ENCODE measurements at places on chromosomes 5 and 9.

DNA sequence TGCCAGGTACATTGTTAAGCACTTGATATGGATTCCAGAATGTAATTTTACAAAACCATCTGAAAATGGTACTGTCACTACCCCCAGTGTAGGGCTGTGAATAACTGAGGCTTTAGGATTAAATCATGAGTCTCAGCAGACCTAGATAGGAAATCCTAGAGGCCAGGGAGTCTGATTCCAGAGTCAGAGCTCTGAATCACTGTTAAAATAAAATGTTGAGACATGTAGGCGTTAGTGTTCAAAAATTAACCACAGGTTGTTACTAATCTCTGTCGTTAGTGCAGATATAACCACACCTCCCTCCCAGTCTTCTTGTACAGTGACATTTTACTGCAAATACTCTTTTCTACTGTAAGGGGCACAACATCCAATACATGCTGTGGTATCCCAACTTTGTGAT lies 1828.8 kb downstream of the MAT2B start:
- DNase-seq = no peak

- no peak for DNase-seq
Observed at GRCh38 chr5:9166202-9167112, 379.4 kb downstream of the SEMA5A start.

- DNase-seq = no peak
Observed at GRCh38 chr5:111859031-111859430, 102.0 kb upstream of the NREP start.

DNA sequence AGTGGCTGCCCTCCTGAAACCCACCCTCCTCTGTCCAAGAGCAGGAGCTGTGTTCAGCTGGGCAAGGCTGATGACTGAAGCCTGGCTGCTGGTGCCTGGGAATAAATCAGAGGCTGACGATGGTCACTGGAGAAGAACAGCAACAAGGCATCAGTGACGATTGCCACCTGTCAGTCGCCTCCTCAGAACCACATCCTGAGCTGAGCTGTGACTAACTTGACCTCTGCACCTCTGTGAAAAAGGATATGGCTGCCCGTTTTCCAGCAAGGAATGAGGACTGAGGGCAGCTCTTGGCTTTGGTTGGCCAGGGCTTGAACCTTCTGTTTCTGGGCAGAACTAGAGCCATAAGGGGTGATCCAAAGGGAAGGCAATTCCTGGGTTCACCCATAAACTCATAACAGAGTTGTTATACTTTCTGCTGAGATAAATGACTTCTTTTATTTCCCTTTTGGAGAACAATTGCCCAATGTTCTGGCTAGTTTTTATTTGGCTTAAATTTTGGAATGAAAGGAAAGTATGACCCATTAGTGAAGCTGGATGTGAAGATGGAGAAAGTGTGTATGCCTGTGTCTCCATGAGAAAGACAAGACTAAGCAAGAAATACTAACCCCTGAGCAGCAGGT lies 40.1 kb downstream of the TRIP13 start:
- DNase-seq = no peak

DNA sequence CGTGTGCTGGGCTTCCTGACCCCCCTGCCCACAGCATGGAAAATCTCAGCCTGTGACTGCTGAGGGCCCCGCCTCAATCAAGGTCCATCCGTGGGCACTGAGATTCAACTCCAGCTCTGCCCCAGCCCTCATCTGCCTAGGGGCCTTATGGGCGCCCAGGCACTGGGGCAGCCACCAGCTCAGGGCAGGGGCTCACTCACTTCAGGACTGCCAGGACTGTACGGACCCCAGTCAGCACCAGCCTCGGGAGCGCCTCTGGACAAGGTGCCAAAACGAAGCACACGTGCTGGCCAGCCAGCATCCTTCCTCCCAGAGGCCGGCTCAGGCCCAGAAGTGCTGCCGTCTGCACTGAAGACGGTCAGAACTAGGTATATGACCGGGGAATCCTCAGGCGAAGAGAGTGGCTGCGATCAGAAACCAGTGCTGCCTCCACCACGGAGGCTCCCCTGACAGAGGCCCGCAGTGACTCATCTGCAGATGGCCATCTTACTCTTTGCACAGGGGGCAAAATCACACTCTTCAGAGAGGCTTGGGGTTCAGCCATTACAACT lies 19.6 kb downstream of the CLPTM1L start:
- no peak for DNase-seq

DNA sequence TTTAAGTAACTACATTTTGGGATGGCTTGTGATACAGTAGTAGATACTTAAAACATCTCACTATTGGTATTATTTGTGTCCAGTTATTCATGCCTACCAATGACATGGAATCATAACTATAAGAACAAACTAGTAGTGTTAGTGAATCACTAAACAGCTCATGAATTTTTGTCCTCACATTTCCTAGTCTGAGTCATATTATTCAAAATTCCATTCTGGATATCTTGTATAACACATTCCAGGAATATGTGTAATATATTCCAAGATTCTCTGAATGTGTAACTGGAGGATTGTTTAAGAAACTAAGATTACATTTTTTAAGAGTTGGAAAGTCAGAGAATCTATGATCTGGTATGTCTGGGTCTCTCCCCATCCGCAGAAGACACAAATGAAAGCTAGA lies 565.3 kb upstream of the ZNF608 start:
- DNase-seq = no peak

DNA sequence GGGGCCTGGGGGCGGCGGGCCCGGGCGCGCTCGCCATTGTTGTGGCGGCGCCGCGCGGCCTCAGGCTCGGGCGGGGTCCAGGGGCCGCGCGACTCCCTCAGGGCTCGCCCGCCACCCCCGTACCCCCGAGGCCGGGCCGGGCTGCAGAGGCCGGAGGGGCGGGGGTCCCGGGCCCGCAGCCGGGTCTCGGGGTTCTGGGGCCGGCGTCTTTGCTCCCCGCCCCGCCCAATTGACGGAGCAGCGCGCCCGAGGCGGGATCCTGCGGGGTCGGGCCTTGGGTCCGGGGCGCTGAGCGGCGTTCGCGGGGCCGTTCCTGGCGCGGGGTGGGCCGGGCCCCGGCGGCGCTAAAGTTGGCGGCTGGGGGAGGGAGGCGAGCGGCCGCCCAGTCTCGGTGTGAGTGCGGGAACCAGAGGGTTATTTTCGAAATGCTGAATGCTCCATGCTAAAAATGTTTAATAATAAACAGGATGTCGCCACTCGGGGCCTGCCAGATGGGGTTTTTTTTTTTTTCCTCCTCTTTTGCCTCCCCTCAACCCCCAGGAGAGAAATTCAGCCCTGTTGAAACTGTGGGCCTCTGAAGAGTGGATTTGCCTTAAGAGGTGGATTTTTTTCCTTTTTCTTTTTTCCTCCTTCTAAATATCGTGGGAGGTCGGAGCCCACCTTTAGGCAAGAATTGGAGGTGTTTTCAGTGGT lies 724 bp downstream of the PRRC2B start:
- peak; percentile 57 for DNase-seq

DNA sequence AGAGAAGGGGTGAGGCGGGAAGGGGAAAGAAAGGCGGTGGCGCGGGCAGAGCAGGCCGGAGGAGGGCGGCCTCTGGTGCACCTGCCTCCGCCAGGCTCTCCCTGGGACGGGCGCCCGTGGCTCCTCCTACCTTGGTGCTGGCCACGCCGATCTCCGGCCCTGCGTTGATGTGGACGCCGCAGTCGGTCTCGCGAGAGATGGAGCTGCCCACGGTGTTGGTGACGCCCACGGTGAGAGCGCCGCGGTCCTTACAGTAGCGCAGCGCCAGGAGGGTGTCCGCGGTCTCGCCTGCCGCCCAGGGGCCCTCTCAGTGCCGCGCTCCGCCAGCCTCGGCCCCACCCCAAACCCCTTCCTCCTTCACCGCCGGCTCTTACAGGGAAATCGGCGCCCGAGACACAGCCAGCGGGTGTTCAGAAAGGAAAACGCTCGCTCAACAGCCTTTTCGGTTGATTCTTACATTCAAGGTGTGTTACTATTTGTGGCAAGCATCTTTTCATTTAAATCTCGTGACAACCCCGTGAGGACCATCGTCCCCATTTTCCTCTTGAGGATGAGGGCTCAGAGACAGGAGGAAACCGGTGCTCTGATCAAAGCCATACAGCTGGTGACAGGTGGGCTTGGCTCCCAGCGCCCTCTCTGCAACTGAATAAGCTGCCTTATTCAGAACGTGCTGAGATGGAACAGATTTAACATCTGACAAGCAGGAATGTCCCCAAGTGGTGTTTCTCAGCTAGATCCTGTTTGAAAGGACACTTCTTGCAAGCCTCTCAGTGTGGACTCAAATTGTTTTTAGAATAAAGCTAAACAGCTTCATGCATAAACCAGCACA lies 22.0 kb upstream of the MAPK9 start:
- DNase-seq = no peak

- DNase-seq = no peak
Observed at GRCh38 chr5:103464835-103465484, 97.6 kb downstream of the NUDT12 start.

DNA sequence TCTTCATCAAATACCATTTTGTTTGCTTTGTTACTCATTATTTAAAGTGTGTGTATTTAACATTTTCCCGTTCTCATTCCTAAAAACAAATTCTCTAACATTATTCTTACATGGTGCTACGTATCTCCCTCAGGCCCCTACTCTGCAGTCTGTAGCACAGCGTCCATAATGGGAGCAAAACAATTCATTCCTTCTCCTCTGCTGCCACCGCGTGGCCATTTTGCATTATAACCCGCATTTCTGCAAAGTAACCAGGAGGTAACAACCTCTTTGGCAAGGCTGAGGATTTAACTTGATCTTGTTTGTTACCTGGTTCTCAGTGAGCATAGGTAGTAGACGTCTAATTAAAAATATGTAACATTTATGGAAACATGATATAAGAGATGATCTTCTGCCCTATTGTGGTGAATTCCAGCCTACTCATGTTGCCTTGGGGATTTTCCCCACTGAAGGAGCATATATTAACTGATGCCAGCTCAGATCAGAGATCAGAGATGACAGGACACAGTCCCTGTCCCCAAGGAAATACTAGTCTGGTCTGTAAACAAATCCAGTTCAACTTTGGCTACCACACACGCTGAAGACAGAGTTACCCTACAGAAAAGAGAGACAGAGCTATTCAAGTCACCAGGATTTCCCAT lies 10.5 kb downstream of the OR1K1 start:
- DNase-seq = peak; percentile 80

- no peak for DNase-seq
Observed at GRCh38 chr5:112738191-112738560, 491 bp downstream of the APC start.

GRCh38 chr5:72366324-72366976 lies 46.3 kb downstream of the PTCD2 start:
- DNase-seq = peak; percentile 63

DNA sequence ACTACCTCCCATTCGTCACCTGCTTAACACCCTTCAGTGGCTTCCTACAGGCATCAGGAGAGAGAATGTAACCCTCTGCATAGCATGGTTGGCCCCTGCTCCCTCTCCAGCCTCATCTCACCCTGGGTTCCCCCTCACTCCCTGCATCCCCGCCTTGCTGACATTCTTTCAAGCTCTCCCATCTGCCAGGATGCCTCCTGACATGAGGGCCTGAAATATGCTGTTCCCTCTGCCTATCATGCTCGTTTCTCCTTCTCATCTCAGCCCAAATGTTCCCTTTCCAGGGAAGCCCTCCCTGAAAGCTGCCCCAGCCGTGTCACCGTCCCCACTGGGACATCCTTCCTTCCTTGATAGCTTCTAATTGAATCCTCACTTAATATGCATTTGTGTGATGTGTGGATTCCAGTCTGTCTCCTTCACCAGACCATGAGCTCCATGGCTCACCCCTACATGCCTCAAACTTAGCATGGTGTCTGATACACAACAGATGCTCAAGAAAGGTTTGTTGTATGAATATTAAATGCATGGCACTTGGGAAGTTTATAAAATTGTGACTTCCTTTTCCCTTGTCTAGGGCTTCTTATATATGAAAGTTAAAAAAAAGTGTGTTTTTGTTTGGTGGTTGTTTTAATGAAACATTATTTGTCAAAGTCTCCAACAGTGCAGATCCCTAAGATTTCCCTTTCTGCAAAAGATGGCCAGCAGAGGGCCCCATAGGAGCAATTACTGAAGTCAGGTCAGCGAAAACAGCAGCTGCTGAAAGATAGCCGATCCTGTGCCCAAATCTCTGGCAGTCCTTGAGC lies 7.3 kb upstream of the C5orf58 start:
- peak; percentile 65 for DNase-seq

- no peak for DNase-seq
Observed at GRCh38 chr5:36836831-36837230, 39.7 kb upstream of the NIPBL start.

DNA sequence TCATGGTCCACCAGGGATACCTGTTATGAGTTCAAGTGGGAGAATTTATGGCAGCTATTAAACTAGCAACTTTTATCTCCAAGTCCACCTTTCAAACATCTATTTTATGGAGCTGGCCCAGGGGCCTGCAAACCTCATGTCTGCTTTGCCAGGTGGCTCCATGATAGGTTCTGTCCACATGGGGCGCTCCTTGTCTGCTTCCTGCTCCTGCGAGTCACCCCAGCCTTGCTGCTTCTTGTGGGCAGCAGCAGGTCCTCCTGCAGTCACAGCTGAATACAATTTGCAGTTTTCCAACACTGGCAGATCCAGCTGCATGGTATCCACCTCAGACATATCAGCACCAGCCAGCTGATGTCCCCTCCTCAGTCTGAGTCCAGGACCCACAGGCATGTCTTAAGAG lies 39.6 kb upstream of the FRRS1L start:
- no peak for DNase-seq

GRCh38 chr5:65062469-65063083 lies 293.8 kb downstream of the CWC27 start:
- no peak for DNase-seq

- DNase-seq = no peak
Observed at GRCh38 chr5:148776261-148776660, 50.1 kb upstream of the ADRB2 start.

DNA sequence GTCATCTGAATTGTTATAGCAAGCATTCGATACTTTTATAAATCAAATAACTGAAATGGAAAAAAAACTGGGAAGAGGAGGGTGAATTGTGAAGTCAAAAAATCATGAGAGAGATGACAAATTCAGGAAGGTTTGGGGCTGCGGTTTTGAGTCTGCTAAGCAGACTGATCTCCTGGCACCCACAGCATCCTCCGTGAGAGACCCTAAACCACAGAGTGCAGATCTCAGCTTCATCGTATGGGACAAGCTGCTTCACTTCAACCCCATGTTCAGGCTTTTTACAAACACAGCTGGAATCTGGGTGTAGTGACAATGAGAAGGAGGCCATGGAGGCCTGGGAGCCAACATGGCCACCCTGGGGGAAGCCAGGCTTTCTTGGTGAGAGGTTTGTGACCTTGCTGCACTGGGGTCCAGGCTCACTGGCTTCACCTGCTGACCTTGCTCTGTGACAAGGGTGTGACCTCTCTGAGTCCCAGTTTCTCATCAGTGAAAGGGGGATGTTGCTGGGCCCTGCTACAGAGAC lies 19.4 kb downstream of the USP20 start:
- DNase-seq = no peak

Data from transverse colon (tissue), 4 donors.